ENCODE measurements at places on chromosomes 2 and 18.

DNA sequence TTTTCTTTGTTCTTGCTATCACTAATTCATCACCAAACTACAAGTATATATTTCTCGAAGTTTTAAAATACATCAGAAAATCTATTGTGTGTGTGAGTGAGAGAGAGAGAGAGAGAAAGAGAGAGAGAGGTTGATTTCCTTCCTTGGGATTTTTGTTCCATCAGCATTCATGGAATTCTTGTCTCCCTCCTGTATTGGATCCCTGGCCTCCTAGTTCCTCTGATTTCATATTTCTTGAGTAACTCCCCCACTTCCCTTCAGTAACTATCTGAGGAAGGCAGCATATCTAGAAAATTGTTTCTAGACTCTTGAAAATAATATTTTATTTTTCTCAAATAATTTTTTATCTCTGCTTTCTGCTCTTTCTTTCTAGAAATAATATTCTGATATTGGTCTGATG, 13.3 kb upstream of the ACTR2 start:
- DNase-seq, result no peak

DNA sequence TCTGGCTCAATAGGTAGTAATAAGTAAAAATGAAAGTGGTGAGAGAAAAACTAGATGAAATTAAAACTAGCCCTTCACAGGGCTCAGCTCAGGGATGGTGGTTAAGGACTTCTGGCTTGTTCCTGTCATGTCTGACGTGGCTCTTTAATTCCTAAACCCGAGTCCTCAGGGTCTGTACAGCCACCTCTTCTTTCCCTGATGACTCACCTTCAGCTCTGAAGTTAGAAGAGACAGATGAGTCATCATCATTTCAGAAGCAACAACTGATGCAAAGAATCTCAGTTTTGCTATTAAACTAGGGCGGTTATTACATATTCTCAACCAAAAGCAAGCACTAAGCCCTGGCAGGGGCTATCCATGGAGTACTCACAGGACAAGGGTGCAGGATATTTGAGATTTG, 24.0 kb upstream of the ITGB6 start:
- no peak for DNase-seq

GRCh38 chr2:84539729-84540128, 23.4 kb downstream of the DNAH6 start:
- DNase-seq, result no peak

GRCh38 chr2:189553504-189554088, 27.0 kb downstream of the SLC40A1 start:
- no peak for DNase-seq

DNA sequence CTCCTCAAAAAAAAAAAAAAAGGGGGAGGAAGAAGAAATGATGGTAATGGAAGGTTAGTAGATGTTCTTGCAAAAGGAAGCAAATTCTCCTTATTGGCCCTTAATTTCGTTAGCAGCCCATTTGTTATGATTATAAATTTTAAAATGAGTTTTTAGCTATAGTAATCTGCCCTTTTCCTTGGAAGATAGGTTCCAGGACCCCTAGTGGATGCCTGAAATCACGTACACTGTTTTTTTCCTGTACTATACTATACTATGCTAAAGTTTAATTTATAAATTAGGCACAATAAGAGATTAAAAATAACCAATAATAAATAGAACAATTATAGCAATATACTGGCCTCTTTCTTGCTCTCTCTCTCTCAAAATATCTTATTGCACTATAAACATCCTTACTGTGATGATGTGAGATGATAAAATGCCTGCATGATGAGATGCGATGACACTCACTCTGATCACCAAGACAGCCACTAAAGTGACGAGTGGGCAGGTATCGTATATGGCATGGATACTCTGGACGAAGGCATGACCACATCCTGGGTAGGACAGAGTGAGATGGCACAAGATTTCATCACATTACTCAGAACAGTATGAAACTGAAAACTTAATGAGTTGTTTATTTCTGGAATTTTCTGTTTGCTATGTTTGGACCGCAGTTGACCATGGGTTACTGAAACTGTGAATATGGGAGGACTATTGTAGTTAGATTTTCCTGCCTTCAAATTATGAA, 87.2 kb downstream of the KCTD18 start:
- DNase-seq, result no peak

GRCh38 chr2:11983870-11984269, 237.4 kb downstream of the LPIN1 start:
- DNase-seq, result no peak
